ENCODE measurements at places on chromosomes 16 and 17. TPM values are rescaled to one million over a fixed set of nuclear protein-coding genes. Genes with fewer than 3 reads are reported as not detected.

The SP2 gene
- 15.2 TPM for total RNA-seq

DNA sequence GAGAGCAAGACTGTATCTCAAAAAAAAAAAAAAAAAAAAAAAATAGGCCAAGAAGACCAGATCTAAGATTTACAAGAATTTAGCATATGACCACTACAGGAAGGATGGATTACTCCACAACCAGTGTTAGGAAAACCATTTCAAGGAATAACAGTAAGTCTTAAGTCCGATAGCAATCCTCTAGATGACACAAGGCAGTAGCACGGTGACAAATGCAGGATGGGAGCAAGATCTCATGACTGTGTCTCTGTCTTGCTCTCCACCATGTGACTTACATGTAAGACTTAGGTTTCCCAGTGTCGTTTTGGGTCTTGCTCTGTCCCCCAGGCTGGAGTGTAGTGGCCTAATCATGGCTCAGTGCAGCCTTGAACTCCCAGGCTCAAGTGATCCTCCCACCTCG lies 27.8 kb downstream of the C16orf96 start:
- DNase-seq, result no peak

DNA sequence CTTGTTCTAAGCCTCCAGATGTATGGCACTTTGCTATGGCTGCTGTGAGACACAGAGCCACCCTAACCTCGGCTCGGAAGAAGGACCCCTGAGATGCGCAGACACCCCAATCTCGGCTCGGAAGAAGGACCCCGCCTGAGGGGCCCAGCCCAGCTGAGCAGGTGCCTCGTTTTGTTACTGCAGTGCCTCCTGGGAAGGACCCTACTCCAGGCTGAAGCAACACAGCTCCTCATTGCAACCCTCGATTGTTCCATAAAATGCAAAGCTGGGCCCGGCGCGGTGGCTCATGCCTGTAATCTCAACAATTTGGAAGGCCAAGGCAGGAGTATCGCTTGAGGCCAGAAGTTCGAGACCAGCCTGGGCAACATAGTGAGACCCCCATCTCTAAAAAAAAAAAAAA lies 61.3 kb downstream of the C16orf95 start:
- DNase-seq, result no peak

DNA sequence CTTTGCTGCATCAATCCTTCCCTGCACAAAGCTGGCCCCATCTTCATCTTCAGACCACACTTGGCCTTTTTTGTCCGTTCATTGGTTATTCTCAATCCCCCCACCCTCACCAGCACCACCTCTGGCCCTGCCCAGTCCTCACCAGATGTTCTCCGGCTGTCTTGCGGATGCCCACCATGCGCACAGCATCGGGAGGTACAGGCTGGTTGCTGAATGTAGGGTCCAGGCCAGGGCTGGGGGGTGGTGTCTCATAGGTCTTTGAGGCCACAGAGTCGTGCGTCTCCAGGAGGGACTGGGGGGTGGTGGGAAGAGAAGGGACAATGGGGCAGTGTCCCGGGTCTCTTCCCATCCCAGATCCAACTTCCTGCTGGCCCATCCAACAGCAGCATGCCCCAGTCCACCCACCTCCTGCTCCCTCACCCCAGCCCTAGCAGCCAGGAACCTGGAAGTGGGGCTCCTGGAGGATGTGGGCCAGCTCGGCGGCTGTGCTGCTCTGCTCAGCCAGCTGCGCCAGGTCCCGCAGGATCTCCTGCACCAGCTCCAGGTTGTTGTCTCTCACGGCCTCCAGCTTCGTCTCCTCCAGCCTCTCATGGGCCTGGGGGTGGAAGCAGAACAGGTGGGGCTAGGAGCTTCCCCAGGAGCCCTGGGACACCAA lies 24.4 kb downstream of the MPP2 start:
- DNase-seq, result no peak

DNA sequence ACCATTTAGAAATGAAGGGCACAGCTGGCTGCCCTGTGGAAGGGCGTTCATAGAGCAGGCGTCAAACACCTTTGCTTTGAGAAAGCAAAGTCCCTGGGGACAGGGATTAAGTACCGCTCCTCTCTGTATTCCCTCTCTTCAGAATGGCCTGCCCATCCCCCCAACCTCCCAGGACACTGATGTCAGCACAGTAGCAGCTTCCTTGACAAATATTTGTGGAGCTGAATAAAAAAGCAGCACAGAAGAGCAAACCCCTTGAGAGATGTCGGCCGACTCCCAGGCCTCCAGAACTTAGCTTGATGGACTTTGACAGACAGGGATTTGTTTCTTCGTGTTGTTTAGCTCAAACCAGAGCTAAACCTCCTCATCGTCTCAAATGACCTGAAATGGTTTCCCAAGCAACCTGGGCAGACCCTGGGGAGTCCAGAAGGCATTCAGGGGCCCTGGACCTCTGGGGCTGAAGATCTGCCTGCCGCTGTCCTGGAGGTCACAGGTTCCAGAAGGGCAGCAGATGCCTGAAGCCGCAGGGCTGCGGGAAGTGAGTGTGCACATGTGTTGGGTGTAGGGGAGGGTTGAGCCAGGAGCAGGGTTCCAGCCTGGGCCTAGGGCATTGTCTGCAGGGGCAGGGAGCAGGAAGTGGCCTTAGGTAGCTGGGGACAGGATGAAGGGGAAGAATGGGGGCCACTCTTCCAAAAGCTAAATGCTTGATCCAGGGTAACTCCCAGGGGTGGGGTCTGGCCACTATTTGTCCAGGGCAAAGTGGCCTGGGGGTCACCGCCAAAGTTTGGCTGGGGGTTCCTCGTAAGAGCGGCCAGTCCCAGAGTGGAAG lies 42.3 kb upstream of the NKD1 start:
- no peak for DNase-seq

DNA sequence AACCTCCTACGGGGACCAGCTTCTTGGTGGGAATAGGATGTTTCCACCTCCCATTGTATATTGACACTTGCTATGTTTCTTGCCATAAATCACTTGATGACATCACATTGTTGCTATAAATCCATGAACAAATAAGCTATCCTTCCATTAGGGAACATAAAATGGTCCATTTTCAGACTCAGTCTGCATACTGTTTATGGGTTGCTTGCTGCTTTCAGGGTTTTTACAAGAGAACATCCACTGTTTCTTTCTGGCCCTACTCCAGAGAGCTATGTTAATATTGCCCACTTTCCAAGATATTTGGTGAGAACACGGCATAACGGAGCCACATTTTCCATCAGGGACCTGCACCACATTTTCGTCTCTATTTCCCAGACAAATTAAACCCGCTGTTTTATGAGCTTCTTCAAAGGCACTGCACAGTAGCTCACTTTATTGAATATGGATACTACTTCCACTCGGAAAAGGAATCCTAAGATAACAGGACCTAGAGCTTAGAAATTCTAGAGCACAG lies 800.2 kb downstream of the KCNJ2 start:
- no peak for DNase-seq
